ENCODE measurements at places on chromosomes 7 and 10.
A peak's percentile ranks its signal among the peaks of the same experiment; 100 is the strongest.

DNA sequence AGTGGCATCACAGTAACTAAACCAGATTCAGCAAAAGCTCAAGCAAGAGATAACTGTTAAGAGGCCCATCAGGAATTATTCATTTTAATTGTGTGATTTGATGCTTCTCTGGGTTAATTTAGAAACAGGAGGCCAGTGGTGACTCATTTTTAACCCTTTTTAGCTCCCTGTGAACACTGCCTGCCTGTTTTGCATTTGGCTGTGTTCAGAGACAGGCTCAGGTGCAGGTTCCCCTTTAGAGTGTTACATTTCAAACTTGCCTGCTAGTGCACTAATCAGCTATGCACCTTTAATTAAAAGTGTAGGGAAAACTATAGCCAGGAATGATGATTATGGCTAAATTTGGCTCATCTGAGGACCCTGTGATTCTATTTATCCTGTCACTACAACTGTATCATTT lies 6.5 kb downstream of the STAMBPL1 start:
- DNase-seq = no peak

GRCh38 chr10:14235566-14236195 lies 95.0 kb downstream of the FRMD4A start:
- no peak for DNase-seq

- DNase-seq = no peak
Observed at GRCh38 chr7:30562909-30563308, 31.8 kb upstream of the GARS1 start.

DNA sequence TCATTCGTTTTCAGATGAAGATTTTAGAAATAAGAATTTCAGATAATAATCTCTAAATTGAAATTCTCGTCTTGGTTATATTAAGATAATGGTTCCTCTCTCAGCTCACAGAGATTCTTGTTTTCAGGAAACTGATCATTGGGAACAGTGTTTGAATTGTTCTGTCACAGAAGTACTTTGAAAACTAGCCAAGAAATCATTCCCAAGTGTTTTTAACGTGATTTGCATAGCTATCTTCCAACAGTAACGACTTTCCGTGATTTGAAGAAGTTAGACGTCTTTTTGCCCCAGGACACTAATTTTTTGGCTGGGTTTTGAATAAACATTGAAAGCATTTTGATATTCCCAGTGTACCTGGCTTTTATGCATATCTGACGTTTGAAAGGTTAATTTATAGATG lies 116.0 kb downstream of the CDCA7L start:
- no peak for DNase-seq

GRCh38 chr10:22250897-22251660 lies 33.3 kb upstream of the EBLN1 start:
- DNase-seq = no peak

GRCh38 chr10:1454951-1455350 lies 282.4 kb downstream of the ADARB2 start:
- DNase-seq = no peak

GRCh38 chr7:88455696-88456095 lies 149.0 kb upstream of the STEAP4 start:
- DNase-seq = no peak

DNA sequence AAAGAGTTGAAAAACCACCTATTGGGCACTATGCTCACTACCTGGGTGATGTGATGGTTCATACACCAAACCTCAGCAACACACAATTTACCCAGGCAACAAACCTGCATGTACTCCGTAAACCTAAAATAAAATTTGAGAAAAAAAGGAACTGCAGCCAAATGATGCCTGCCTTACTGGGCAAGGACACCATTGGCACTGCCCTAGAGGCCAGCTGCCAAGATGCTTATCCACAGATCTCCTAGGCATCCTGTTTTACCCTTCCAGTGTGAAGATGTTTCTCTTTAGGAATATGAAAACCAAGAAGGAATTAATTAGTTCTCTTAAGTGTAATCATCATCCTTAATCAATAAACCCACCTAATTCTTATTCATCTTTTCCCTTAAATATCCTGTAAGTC lies 133.4 kb downstream of the ABCA13 start:
- DNase-seq = no peak

- DNase-seq = no peak
Observed at GRCh38 chr10:60315311-60315710, 74.4 kb downstream of the ANK3 start.

- DNase-seq = no peak
Observed at GRCh38 chr10:126533644-126534043, 136.8 kb downstream of the C10orf90 start.

- no peak for DNase-seq
Observed at GRCh38 chr10:92967641-92968040, 93.0 kb upstream of the CYP26C1 start.

GRCh38 chr7:114783508-114783907 lies 138.4 kb upstream of the MDFIC start:
- no peak for DNase-seq

DNA sequence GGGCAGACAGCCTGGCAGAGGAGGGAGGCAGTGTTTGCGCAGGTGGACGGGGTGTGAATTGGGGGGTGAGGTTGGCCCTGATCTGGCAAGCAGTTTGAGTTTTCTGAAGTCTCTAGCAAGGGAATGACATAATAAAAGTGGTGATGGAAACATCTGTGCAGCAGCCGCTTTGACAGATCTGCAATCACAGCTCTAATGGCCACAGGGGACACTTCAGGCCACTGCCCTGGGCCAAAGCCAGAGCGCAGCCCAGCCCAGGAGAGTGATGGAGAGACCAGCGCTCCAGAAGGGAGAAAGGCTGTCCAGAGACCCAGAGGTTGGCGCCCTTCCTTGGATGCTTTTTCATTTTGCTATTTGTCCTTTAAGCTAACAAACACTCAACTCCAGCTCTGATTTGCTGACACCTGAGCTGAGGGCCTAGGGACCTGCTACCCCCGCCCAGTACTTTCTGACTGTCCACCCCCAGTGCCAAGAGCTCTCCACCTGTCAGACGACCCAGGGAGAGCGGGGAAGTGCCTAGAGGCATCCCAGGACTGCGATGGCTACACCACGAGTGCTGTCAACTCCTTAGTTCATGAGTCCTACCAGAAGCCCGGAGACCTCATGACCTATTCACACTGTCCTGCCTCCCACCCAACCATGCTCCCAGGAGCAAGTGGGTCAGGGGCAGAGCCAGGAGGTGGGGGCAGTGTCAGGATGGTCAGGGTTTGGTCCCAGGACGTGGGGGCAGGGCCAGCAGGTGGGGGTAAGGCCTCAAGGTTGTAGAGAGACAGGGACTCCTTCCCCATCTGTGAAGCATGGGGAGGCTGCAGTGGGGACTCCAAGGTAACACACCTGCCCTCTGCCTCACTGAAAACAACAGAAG lies 112.6 kb downstream of the PRKAG2 start:
- DNase-seq = no peak

DNA sequence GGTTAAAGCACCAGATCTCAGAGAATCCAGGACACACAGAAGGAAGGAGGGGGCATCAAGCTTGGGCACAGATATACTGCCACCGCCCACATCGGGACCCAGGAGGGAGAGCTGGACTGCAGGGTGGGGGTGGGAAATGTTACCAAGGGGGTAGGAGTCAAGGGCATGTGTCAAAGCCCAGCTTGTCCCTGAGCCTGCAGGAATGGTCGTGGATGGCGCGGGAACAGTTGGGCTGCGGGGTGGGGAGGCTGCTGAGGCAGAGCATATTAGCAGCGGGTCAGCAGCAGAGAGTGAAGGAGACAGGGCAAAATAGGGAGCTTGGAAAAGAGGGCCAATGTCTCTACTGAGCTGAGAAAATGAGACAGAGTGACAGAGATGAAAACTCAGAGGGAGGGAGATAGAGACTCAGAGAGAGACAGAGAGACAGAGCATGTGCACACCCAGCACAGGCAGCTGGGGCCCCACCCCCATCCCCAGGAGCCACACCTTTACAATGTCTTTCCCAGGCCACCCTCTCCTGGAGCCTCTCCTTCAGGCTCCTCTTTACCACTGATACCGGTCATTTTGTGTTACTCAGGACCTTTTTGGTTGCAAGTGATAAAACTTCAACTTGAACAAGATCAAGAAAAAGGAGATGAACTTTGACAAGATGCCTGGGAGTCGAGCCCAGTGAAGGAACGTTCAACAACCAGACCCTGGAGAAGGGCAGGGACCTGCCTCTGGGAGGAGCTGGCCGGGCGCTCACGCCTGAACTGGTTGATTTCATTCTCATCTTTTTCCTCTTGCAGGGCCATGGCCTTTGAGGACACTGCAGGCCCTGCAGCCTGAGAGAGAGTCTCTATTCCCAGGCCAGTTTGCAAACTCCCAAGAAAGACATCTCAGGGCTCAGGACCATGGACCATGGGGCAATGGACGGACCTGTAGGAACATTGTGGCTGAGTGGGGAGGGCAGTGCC lies 50.0 kb downstream of the AOC1 start:
- no peak for DNase-seq

DNA sequence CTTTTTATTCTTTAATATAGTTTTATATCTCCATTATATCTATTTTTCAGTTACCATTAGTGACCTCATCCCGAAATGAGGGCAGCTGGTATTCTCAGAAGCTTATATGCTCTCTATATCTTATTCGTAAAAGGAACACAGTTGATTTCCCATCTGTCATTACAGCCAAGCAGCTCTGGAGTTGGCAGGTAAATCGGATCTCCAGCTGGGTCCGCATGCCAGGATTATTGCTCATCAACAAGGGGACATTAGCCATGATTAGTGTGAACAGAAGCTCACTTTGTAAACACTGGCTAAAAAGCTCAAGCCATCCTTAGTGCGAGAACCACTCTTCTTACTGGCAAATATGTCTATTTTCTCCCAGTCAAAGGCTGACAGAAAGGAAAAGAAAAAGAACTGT lies 180.3 kb downstream of the NPSR1 start:
- no peak for DNase-seq

DNA sequence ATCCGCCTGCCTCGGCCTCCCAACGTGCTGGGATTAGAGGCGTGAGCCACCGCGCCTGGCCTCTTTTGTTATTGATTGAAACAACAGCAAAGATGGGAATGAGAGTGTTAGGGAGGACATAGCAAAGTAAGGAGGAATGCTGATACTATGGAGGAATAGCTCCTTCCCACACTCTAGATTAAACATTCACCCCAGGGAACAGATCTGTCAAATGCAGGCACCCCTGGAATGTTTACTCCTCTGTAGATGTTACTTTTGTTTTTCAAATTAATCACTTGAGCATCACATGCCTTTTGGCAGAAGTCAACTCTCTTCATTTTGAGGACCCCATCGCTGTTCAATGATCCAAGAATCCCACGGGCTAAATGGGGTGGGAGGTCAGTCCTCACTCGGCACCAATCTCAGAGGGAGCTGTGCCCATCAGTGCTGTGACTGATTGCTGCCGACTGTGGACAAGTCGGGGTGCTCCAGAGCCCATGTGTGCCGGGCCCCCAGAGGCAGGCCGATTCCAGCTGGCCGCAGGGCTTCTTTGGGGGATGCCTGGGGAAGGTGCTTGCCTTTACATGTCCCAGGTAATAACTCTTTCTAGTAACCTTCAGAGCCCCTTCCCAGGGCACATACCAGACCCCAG lies 10.2 kb upstream of the COBL start:
- no peak for DNase-seq

DNA sequence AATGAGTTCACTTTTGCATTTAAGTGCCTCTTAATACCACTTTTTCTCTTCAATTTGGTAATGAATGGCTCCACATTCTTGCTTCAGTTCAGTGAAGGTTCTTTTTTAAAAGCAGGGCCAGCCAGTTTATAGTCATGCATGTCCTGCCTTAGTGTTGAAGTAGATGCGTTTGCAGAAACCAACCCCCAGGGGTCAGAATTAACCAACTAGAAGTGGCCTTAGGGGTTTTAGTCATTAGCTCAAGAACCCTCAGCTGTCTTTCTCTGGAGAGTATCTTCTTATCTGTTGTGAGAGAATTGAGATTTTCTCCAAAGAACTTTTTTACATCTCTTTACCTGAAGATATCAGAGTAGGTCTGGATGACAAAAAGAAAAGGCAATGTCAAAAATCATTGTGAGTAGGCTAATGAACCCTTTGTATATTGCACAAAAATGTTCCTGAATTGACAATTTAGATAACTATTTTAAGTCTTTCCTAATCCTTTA lies 82.2 kb downstream of the PIK3CG start:
- no peak for DNase-seq

- DNase-seq = no peak
Observed at GRCh38 chr7:21352540-21353387, 75.1 kb upstream of the SP4 start.

GRCh38 chr7:155206318-155207020 lies 91.2 kb upstream of the INSIG1 start:
- peak; percentile 35 for DNase-seq

DNA sequence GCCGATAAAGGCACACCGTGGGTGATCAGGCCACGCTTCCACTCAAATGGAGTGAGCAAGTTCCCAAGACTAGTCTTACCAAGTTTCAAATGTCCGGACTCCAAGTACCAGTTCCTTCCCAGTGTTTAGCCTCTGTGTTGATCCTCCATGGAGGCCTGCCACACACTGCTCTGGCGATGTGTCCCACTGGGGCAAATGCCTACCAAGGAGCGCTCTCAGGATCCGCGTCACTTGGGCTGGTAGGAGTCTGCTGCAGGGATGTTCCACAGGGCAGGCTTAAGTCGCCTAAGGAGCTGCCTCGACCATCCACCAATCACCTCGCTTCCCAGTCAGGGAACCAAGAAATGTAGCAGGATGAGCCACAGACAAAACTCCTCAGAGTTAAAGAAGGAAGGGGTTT lies 17.4 kb upstream of the MRLN start:
- no peak for DNase-seq

GRCh38 chr7:129657363-129657762 lies 45.8 kb downstream of the NRF1 start:
- DNase-seq = no peak

- DNase-seq = no peak
Observed at GRCh38 chr7:157405914-157406810, 69.4 kb downstream of the DNAJB6 start.
